ENCODE measurements at places on chromosomes 13 and 19. TPM values are rescaled to one million over a fixed set of nuclear protein-coding genes. Genes with fewer than 3 reads are reported as not detected.

Gene ZNF443
- 19.0 TPM for total RNA-seq

Gene OLFM4
- not detected for total RNA-seq

Gene ANKRD24
- not detected for total RNA-seq

Gene POSTN
- total RNA-seq, result not detected

Gene COMP
- total RNA-seq, result 0.04 TPM

Gene CD177
- total RNA-seq, result not detected

- no peak for DNase-seq
These were observed 5.3 kb downstream of the OSCAR start for GRCh38 chr19:54095136-54095858.

GRCh38 chr19:16611121-16611520, 16.9 kb downstream of the MED26 start:
- no peak for DNase-seq

- DNase-seq, result no peak
These were observed 8.9 kb downstream of the KLK2 start for GRCh38 chr19:50882188-50882587.

DNA sequence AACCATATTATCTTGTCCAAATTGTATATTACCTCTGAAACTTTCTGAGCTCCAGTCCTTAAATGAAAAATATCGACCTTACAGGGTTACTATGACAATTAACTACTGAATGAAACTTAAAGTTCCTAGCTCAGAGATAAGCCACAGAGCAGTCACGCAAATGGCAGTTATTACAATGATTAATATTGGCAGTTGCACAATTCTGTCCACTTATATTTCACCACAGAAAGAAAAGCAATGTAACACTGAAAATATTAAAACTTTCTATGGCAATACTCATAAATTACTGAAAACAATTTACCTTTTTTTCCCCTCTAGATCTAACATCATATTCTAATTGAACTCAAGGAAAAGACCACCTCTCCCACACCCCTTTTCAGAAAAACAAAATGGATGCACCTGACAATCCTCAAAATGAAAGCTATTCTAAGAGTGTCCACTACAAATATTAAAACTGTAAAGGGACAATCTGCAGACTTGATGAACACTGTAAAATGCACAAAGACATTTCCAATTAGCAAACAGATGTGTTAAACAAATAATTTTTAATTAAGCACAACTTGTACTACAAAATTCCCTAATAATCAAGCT, 14.6 kb downstream of the LNX2 start:
- DNase-seq, result no peak

- no peak for DNase-seq
These were observed 52.2 kb downstream of the GATAD2A start for GRCh38 chr19:19457671-19458070.

DNA sequence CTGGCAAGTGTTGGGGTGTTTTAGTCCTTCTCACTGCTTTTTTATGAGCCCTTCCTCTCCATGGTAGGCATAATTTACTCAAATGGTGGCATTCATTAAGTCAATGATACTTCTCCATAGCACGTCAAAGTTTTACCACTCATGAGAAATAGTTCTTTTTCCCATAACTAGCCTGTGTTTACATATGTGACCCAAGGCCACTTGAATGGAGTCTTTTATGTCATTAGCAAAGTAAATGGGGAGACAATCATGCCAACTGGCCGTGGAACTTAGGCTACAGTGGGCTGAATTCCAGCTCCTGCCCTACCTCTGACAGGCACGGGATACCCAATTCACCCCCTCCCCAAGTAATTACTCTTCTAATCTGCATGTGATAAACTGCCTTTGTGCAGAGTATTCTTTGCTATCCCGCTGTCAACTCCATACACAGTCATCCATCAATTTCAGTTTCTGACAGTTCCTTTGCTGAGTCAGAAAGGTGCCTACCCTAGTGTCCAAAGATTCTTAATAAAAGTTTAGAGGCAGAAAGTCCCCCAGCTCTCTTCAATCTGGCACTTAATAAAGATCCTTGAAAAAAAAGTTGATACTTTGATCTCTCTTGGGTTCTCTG, 16.9 kb downstream of the PROSER1 start:
- no peak for DNase-seq

- DNase-seq, result no peak
These were observed 894.2 kb upstream of the ATXN8OS start for GRCh38 chr13:69213396-69213795.

GRCh38 chr13:99059498-99060075, 81.7 kb upstream of the DOCK9 start:
- no peak for DNase-seq

- no peak for DNase-seq
These were observed 72.9 kb upstream of the FARP1 start for GRCh38 chr13:98069985-98070384.

DNA sequence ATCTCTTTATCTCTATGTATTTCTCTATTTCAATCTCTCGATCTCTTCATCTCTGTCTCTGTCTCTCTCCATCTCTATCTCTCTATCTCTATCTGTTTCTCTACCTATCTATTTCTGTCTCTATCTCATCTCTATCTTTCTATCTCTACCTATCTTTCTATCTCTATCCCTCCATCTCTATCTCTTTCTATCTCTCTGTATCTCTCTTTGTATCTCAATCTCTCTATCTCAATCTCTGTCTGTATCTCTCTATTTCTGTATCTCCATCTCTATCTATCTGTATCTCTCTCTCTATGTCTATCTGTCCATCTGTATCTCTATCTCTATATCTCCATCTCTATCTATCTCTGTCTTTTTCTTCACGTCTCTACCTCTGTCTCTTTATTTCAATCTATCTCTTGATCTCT, 25.2 kb downstream of the TNFSF9 start:
- DNase-seq, result no peak

- DNase-seq, result no peak
These were observed 595 bp downstream of the XAB2 start for GRCh38 chr19:7628589-7629311.

GRCh38 chr13:99040536-99041131, 62.8 kb upstream of the DOCK9 start:
- no peak for DNase-seq

DNA sequence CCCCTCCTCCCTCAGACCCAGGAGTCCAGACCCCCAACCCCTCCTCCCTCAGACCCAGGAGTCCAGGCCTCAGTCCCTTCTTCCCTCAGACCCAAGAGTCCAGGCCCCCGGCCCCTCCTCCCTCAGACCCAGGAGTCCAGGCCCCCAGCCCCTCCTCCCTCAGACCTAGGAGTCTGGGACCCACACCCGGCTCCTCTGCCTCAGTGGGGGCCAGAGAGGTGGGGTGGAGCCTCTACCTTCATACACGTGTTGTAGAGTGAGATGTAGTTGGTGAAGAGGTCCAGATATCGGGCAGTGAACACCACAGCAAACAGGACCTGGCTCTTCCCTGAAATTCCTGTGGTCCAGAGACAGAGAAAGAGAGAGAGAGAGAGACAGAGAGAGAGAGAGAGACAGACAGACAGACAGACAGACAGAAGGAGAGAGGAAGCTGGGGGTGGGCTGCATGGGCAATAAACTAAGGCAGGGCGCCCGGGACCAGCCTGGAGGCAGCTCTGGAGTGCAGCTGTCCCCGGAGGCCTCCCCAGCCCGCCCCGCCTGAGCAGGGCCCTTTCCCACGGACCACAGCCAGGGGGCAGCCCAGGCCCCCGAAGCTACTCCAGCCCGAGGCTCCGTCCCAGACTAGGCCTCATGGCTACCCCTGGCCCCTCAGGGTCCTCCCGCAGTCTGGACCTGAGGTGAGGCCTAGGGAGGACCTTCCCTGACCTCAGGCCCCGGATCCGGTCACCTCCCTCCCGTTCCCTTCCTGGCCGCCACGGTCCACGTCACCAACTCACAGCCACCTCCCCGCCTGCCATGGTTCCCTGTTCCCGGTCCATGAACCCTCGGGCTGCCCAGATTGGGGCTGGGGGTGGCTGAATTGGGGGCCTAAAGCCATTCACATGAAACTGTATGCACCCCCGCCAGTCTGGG, 907 bp downstream of the KDELR1 start:
- peak; percentile 44 for DNase-seq

GRCh38 chr19:6236310-6237291, 43.2 kb downstream of the MLLT1 start:
- DNase-seq, result no peak

DNA sequence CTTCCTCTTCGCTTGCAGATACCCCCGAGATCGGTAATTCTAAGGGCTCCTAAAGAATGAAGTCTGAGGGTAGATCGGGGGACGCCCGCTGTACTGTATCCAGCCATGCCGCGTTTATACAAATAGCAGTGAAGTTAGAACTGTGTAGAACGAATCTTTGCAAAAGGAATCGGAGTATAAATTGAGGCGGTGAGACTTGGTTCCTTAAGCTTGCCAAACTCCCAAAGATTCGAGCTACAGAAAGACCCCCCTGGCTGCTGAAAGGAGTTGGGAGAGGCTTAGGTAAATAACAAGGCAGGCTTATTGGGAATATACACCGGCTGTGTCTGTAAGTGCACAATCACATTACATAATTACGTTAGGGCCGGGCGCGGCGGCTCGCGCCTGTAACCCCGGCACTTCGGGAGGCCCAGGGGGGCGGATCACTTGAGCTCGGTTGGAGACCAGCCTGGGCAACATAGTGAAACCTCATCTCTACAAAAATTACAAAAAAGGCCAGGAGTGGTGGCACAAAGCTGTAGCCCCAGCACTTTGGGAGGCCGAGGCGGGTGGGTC, 12.2 kb downstream of the TMEM160 start:
- DNase-seq, result no peak

- DNase-seq, result no peak
These were observed 93.4 kb downstream of the ABCC4 start for GRCh38 chr13:95207769-95208366.

GRCh38 chr13:29567411-29567810, 28.1 kb downstream of the SLC7A1 start:
- DNase-seq, result no peak

DNA sequence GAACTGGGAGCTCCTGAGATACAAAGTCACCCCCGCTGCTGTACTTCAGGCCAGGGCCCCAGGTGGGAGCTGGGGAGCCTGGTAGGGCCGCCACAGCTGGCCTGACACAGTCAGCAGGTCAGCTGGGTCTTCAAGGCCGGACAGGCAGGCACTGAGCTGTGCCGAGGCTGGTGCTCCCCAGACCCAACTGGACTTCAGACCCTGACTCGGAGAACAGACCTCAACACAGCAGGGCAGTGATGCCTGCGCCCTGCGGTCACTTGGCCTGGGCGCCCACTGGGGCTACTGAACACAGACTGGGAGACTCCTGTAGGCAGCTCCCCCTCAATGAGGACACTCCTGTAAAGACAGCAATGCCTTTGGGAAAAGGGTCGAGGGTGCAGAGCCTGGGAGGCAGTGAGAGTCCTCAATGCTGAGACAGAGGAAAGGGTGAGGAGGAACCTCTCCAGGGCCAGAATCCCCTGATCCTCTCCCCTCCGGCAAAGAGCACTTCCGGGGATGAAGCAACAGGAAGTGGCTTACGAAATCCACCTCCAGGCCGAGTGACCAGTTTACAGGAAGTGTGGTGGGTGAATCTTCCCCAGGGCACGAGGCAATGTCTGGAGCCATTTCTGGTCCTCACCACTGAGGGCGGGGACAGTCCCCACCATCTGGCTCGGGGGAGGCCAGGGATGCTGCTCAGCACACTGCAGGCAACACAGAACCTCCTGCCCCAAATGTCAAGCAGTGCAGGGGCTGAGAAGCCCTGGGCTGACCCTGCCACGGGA, 40.8 kb upstream of the ISYNA1 start:
- peak; percentile 88 for DNase-seq

DNA sequence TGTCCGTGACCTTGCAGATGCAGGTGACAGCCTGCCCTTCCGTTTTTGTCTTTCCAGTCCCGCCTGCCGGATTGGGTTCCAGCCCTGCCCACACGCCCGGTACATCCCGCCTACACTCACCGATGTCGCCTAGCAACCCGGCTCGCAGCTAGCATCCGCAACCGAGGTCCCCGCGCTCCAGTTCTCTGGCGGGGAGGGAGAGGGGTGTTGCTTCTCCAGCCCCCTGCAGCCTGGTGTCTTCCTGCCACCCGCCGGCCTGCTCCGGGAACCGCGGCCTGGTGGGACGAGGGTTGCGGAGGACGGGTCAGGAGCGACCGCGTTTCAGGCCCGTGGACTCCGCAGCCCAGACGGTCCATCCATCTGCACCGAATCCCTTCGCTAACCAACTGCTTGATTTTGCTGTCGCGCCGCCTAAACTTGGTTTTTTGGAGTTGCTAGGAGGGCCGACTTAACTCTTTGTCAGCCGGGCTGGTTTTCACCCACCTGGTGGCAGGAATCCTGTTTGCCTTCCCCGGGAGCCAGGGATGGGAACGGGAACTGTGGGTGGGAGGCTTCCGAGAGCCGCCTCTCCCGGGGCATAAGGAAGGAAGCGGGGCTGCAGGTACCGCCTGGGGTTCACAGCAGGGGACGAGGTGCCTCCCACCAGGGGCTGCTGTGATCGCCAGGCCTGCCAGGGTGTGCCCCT, 15.4 kb upstream of the MATK start:
- no peak for DNase-seq

DNA sequence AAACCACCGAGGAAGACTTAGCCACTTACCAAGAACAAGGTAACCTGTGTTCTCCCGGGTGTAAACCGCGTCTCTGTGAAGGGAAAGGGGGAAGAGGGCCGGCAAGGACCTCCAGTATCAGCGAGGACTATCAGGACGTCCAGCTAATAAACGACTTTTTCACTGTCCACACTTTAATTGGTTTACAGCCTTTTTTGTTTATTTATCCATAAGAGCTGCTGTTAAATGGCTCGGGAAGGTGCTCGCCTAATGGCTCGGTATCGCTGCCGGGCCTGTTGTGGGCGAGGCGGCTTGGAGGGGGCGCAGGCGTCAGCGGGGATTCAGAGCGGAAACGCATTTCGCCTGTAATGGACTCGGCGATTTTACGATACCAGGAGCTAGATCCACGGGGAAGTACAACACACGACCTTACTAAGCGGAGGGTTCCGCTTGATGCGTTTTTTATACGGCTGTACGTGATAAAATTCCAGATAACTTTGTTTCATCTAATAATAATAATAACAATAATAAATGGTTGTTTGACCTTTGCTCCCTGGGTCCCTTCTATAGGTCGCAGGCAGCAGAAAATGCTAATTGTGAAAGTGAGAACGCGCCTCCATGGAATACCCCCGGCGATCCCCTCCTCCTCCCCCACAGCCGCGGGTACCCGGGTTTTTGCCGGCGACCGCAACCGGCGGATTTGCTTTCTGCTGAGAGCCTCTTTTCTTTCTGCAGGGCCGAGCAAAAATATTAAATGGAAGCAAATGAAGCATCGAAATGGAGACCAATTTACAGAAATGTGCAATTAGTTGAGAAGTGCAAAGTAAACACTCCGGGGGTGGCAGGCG, 2.5 kb upstream of the PDX1 start:
- DNase-seq, result no peak

GRCh38 chr13:84303035-84303434, 420.8 kb upstream of the SLITRK1 start:
- no peak for DNase-seq

All from HepG2 (cell line).